NCI-H460 (cell line): ENCODE measurements at places on chromosomes 13 and 19.

- DNase-seq: no peak
Observed at GRCh38 chr19:12792853-12793289, 1.6 kb downstream of the JUNB start.

DNA sequence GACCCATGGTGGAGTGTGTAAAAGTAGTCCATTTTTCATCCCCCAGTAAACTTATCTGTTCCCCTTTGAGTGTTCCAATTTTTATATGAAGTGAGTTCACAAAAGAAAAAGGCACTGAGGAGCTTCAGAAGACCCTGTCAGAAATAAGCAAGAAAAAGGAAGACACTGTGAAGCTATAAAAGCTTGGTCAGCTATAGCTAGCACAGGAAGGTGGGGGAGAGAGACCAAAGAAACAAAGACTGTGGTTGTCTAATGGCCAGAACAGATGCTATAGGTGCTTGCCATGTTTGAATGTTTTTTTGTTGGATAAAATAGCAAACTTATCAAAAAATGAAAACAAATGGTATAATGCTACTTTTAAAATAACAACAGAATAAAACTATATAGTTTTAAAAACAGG lies 46.5 kb downstream of the RCBTB2 start:
- no peak for DNase-seq

DNA sequence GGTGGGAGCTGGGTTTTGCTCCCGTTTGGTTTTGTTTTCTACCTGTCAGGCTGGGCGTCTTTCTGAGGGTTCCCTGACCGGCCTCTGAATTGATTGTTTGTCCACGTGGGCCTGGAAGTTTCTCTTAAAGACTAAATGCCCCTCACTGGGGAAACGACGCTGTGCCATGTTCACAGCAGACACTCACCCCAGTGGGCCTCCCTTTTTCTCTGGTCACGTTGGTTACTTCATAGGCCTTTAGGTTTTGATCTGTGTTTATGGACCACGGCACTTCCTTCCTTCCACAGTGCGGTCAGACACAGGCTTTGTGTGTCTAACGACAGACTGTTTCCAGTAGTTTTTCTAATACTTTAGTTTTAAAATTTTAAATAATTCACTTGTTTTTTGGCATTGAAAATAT lies 20.1 kb upstream of the NDUFS7 start:
- DNase-seq: no peak

- DNase-seq: peak; percentile 62
Observed at GRCh38 chr19:49347835-49348234, 12.6 kb downstream of the CD37 start.

- DNase-seq: no peak
Observed at GRCh38 chr19:38277969-38278680, 13.8 kb downstream of the SPINT2 start.

DNA sequence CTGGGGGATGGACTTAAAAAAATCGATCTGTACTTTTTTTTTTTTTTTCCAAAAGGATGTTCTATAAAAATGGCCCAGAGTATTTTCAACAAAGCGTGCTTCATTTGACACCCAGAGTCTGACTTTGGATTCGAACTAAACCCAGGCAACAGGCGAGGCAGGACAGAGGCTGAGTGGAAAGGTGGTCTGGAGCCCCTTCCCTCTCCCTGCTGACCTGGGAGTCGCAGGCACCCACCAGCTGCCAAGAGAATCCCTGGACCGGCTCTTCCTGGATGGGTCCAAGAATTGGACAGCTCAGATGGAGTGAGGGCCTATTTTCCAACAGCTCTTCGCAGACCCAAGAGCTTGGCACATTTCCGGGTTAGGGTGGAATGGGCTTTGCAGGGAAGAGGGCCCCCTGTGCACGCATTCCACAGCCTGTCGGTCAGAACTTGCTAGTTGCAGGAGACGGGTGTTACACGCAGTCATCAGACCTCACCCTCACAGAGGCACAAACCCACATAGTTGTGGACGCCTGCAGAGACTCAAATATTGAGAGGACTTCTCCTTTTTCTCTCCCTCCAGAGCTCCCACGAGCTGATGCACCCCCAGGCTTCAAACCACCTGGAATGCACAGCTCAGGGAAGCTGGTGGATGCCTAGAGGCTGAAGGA lies 15.2 kb downstream of the KCTD15 start:
- DNase-seq: no peak

- DNase-seq: no peak
Observed at GRCh38 chr19:42261763-42262162, 6.8 kb upstream of the ERF start.

- no peak for DNase-seq
Observed at GRCh38 chr13:70107125-70107497, 515 bp upstream of the ATXN8OS start.

- no peak for DNase-seq
Observed at GRCh38 chr19:37987356-37988332, 80.6 kb downstream of the SIPA1L3 start.

DNA sequence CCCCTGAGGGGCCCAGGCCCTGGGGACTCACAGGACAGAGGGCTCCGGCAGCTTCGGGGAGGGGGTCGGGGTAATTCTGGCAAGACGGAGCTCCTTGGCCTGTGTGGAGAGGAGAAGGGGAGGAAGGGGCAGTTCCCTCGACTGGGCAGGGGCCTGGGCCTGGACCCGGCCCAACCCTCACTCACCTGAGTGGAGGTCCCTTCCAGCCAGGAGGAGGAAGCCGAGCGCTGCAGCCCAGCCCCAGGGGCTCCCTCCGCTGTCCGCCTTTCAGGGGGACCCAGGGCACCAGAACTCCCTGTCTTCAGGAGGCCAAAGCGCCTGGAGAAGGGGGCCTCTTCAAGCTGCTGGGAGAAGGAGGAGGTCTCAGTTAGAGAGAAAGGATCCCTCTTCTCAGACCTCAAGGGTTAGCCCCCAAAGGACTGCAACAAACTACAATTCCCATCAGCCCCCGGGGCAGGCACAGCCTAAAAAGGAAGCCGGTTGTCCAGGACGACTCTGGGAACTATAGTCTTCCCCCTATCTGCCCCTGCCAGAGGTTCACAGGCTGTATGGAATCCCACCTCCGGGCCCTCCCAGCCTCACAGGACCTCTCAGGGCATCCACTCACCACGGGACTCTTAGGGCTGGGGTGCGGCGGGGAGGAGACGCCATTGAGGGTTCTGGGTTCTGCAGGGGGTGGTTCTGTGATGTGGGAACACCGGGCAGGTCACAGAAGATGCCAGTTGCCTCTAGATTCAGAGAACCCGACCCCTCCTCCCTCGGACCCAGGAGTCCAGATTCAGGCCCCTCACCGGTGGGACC lies 19.8 kb downstream of the EPS8L1 start:
- DNase-seq: no peak

- no peak for DNase-seq
Observed at GRCh38 chr19:23440791-23441190, 45.5 kb upstream of the ZNF91 start.

GRCh38 chr19:11434703-11435056 lies 241 bp downstream of the ODAD3 start:
- DNase-seq: no peak

DNA sequence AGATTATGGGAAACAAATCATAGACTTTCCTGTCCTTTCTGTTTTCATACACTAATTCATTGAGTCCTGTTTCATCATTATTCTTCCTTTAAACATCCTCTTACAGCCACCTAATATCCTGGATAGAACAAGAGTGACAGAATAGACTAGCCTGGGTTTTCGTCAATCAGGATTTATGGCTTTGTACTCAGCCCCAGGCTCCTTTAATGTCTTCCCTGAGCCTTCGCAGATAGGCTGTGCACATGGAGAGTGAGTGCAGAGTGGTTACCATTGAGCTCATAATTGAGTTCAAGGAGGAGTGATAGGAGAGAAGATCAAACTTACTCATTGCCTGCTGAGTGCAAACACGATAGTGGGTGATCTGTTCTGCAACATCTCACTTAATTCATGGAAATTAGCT lies 304.9 kb downstream of the TDRD3 start:
- DNase-seq: no peak

DNA sequence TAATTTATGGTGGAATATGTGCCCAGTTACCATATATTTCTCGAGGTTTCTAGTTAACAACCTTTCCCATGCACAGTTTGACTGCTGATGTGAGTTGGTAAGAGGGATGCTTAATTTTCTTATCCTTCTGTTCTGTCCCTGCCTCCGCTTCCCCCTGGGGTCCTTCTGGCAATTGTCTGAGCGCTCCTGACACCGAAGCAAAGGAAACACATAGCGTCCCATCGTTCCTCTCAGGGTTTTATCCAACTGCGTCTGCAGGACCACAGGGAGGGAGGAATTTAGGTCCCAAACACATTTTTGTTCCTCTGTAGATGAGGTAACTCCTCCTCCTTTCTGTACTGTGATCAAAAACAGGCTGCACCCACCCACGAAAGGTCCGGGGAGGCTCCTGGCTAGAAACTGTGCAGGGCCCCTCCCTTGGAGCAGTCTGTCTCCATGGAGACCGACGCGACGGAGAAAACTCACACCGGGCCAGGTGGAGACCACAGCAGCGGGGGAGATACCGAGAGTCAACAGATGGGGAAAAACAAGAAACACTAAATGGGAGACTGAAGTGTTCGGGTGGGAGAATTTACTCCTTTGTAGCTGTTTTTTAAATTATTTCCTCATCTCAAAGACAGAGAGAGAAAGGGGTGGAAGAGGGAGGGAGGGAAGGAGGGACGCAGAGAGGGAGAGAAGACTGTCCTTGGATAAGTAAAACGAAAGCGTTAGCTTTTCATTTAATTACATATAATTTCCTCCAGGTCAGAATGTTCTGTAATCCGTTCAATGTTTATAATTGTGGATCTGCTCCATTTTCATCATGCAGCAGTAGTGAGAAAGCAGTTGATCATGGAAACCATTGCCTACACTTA lies 191.8 kb upstream of the NBEA start:
- no peak for DNase-seq

DNA sequence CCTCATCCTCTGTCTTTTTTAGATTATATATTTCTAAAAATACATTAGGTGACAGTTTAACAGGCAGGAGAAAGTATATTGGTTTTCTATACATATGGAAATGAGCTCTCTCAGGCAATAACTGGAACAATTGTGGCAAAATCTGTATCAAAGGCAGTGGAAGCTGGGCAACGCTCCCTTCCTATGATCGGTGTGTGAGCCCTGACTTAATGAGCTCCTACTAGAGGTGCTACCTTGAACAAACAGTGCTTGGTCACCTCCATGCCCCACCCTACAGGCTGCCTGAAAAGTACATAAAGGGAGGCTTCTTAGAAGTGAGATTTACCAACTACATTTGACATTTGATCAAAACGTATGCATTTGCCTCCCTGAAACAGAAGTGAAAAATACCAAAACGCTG lies 185.3 kb downstream of the EFNB2 start:
- DNase-seq: no peak

DNA sequence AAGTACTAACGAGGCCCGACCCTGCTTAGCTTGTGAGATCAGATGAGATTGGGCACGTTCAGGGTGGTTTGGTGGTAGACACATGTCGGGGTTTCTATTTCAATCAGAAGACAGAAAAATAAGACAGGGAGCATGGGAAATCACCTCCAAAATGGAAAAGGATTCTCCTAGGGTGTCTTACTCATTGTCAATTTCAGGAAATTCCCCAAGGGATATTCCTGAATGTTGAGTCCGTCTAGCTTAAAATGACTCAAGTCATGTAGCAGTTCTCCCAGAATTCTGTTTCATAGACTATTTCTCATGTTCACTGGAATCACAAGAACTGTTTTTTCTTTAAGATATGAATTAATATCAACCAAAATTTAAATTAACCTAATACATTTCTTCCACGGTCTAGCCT lies 380.1 kb downstream of the EFNB2 start:
- no peak for DNase-seq

DNA sequence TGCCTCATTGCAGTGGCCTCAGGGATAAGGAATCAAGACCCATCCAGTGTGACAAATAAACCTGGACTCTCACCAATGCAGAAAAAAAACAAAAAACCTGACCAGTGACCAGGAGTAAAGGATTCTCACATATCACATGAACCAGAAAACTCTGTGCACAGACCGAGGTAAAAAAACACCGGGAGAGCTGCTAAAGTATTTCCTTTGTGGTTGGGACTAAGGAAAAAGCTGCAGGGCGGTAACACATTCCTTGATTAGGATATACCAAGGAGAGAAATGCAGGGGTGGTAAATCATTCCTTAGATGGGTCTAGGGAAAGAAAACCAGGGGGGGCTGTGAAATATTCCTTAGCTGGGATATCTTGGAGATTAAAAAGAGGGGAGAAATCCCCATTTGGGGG lies 64.8 kb upstream of the ZNF85 start:
- DNase-seq: no peak

- DNase-seq: no peak
Observed at GRCh38 chr13:73602295-73602694, 531.9 kb downstream of the KLF12 start.

GRCh38 chr19:45047188-45047797 lies 8.4 kb downstream of the CLASRP start:
- no peak for DNase-seq

DNA sequence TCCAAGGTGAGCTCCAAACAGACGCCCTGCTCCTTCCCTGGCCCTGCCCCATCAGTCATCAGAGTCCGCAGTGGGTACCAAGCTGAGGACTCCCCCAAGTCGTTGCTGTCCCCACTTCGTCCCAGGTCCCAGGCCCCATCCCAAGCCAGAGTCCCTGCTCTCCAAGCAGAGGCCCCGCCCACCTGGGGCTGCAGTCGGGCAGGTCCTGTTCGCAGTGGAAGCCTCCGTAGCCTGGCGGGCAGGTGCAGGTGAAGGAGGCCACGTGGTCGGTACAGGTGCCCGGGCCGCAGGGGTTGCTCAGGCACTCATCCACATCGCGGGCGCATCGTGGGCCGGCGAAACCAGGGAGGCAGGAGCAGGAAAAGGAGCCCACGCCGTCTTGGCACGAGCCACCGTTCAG lies 19.4 kb downstream of the NOTCH3 start:
- no peak for DNase-seq

GRCh38 chr13:24764276-24764630 lies 284 bp downstream of the RNF17 start:
- DNase-seq: no peak

- DNase-seq: no peak
Observed at GRCh38 chr13:20711301-20712044, 8.0 kb downstream of the IL17D start.

DNA sequence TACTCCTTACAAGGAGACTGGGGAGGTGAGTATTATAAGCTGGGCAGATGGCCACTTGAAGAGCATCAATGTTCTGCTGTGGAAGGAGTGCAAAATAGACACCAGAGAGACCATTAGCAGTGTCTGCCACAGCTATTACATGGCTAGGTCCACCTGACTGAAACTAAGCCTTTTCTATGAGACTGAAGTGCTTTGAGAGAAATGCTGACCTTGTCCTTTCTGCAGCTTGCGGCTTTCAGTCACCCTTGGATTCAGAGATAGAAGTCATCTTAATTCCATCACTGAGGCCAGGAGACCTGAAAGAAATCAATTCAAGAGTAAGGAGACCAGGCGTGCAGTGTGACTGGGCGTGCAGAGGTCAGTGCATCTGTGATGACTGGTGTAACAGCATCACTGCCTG lies 1.3 kb upstream of the ZFP28 start:
- DNase-seq: no peak

DNA sequence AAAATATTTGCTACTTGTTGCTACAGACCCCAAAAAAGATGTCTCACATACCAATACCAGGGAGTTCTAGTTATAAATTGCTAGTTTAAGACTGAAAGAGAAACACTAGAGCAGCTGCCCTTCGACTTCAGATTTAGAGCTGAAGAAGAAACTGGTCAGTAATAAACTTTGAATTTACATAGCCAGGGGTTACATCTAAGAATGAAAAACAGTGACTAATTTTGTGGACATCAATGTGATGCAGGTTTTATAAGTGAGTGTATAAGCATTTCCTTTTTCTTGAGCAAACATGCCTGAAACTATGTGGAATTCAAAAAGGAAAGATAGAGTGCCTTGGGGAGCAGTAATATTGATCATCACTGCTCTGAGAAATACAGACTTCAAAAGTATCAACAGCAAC lies 724.9 kb upstream of the MIR17HG start:
- DNase-seq: no peak
